Dermis blood vessel endothelial cell (primary cell): ENCODE measurements at places on chromosomes 5 and 9.

GRCh38 chr5:175059687-175060211 lies 335.4 kb downstream of the MSX2 start:
- DNase-seq: no peak

DNA sequence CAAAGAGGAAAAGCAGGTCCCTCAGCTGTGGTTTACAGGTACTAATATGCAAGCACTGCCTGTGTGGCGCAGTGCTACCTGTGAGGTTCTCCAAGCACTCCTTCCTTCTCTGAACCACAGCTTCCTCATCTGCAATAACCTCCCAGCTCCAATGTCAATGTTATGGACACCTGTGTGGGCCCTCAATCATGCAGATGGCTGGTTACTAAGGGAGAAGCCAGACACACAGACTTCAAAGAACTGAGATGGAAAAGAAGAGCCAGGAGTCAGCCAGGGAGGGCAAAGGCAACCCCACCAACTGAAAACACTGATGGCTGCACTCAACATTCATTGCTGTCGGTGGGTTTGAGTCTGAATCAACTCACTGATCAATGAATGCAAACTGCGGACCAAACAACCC lies 77.7 kb downstream of the NR6A1 start:
- DNase-seq: no peak

- DNase-seq: peak; percentile 77
Observed at GRCh38 chr9:124220946-124221451, 36.8 kb upstream of the NEK6 start.

GRCh38 chr5:164540174-164540573 lies 1034.8 kb downstream of the MAT2B start:
- no peak for DNase-seq

DNA sequence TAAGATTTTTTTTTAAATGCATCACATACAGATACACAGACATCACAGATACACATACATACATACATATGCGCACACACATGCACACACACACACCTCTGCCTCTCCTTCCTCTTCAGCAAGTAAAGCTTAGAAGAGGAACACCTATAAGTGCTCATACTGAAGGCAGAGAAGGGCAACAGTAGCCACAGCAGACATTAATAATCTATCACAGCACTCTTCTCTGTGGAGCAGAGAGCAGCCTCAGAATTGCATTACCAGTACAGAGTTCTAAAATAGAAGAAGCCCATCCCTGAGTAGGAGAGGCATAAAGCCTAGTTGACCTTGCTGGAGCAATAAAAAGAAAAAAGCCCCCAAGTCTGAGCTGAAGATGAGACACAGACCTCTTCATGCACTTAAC lies 110.6 kb downstream of the MLLT3 start:
- no peak for DNase-seq

- no peak for DNase-seq
Observed at GRCh38 chr9:120383611-120383998, 196.4 kb downstream of the CDK5RAP2 start.
